Psoas muscle (tissue), 8 donors: ENCODE measurements at places on chromosomes 16 and 17. TPM values are rescaled to one million over a fixed set of nuclear protein-coding genes. Genes with fewer than 3 reads are reported as not detected.

WBP2 gene
- 148 TPM for total RNA-seq

DNA sequence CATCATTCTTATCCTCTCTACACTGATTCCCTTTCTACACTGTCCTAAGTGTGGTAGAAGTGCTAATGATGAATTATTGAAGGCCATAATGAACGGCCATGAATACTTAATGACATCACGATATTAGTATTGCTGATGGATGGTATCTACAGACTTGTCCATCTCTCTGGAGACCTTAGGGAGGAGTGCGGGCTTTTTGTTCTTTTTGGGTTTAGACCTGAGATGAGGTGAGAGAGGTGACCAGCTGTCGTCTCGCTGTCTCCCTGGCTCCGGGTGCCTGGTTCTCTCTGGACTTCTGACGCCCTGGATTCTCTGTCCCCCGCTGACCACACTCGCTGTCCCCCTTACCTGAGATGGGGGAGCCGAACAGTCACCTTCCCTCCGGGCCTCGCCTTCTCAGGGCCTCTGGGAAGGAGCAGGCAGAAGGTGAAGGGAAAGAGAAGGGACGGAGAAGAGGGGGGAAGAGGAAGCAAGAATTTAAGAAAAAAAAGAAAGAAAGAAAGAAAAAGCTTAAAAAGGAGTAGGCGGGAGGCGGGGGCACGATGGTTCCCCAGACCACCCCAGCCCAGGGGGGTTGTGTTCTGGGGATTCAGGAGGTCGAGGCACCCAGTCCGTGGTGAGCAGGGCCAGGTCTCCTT is 17.1 kb downstream of the SGCA start:
- DNase-seq = peak; percentile 48

SGCA gene
- total RNA-seq = 291 TPM

DNA sequence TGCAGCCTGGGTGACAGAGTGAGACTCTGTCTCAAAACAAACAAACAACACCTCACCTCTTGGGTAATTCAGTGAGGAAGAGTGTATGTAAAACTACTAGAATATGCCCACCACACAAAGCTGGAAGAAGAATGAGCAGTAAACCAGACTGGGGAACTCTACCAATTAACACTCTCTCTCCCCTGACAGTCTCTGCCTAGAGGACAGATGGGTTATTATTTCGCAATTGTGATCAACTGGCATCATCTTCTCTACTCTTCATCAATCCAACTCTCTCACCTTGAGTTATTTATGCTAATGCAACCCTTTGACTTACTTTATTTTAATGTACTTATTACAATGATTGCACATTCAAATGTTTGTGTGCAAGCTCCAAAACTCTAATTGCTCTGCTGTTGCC is 205.6 kb downstream of the XYLT1 start:
- no peak for DNase-seq

SOX8 gene
- 0.74 TPM for total RNA-seq

KREMEN2 gene
- total RNA-seq = not detected

DNA sequence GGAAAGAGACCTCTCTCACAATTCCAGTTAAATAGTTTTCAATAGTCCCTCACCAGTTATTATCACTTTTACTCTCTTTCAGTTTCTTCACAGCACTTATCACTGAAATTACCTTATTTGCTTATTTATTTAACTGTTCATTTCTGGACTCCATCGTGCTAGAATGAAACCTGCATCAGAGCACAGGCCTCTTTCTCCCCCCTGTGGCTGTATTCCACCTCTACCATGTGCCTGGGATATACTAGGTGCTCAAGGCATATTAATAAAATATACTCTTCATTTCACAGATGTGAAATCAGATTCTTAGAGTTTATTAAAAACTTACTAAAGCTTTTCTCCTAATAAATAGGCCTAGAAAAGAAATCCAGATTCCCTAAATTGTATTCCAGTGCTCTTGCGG is 308.9 kb upstream of the MON1B start:
- no peak for DNase-seq

DNA sequence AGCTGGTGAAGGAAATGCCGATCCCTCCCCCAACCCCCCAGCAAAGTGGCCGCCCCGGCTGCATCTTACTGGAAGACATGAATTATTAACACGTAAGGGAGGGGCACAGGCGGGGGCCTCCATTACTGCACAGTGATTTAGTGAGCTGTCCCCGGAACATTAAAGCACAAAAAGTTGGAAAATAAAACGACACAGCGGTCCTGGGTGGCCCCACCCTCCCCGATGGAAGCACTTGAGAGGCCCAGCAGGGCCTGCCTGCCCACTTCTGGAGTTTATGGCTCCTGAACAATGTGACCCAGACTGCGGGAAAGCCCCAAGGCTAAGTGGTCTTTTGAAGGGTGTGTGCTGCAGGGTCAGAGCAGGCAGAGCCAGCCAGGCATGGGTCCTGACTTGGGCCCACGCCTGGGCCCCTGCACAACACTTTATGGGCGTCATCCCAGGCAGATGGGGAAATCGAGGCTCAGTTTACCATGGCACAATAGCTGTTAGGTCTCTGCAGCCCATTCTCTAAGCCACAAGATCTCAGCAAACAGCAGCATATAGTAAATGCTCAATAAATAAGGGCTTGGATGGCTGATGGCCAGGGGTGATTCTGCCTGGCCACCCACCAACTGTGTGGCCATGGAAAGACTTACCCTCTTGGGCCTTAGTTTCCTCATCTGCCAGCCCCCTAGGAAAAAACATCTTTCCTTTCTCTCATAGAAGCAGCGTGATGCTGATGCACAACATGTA is 22.8 kb downstream of the CCDC102A start:
- no peak for DNase-seq

ATP2A3 gene
- 2.9 TPM for total RNA-seq

GRCh38 chr17:57679356-57679755 is 65.7 kb downstream of the CCDC182 start:
- DNase-seq = no peak

TNFRSF17 gene
- total RNA-seq = not detected

GRCh38 chr16:48194828-48195556 is 39.2 kb upstream of the ABCC12 start:
- no peak for DNase-seq

- no peak for DNase-seq
Measured at GRCh38 chr16:49280841-49281371, 732 bp downstream of the CBLN1 start.

GRCh38 chr16:87486713-87487247 is 6.0 kb downstream of the ZCCHC14 start:
- no peak for DNase-seq

GRCh38 chr17:37833237-37833859 is 88.5 kb upstream of the HNF1B start:
- DNase-seq = no peak

ADAP2 gene
- total RNA-seq = 3.5 TPM

MT1M gene
- total RNA-seq = 22.8 TPM

DNA sequence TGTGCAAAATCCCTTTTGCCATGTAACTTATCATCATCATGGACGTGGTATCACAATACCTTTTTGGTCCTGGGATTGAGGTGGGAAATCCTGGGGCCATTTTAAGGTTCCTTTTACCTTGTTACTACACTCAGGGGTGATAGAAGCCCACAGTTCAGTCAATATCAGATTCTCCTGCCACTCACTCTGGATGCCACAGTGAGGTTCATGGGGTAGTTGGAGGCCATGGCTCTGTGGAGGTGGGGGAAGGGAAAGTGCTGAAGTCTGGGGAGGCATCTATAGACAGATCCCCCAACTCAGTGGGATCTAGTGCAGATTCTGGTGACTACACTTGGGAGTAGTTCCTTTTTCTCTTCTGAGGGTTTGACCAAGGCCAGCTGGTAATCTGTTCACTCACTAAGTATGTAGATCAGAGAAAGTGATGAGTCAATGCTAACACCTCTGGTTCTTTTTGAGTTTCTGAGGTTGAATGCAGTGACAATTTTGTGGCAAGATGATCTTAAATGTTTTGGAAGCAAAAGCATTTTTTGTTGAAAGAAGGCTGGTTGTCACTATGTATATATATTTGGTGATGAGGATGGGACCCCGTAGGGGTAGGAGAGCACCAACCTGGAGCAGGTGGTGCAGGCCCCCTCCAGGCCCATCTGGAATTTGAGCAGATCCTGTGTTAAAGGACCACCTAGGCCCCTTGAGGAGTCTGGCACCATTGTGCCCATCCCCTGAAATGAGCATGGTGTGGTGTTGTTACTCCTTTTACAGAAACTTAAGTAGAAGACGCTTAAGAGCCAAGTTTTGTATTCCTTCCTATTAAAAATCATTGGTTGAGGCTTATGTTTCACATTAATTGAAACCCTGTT is 18.8 kb upstream of the IRF8 start:
- no peak for DNase-seq

- DNase-seq = peak; percentile 62
Measured at GRCh38 chr17:49224198-49224996, 6.2 kb downstream of the PHOSPHO1 start.

DNA sequence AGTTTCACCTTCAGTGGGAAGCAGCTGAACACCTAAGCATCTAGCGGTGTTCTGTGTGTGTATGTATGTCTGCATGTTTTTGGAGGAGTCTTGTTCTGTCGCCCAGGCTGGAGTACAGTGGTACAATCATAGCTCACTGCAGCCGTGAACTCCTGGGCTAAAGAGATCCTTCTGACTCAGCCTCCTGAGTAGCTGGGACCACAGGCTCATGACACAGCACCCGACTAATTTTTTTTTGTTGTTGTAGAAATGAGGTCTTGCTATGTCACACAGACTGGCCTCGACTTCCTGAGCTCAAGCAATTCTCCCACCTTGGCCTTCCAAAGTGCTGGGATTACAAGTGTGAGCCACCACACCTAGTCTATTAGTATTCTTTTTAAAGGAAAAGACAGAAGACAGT is 30.2 kb upstream of the FAAP100 start:
- no peak for DNase-seq

DNA sequence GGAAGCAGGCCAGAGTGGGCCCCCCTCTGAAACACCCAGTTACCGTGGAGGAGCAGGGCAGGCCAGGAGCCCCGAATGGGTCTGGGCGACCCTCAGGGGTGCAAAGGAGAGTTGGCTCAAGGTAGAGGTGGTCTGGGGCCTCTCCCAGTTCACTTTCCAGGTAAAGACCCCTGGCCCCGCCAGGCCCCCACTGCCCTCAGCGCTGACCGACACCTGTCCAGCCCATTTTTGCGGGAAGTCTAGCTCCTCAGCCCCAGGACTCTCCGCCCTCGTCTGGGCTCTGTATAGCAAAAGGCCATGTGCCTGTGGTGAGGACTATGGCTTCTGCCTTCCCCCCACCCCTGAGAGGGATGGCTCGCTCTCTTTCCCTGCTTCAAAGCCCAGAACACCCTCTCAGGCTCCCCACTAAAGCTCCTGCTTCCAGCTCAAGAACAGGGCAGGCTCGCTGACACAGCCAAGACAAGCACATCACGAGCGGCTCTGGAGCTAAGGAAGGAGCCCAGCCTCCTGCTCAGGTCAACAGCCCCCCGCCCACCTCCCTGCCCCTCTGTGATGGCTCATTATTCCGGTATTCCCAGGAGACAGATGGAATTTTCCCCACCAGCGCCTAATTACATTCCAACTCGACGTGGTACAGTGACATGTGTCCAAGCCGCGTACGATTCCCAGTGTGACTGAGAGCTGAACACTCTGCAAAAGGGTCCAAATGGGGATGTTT is 59.4 kb downstream of the RTN4RL1 start:
- no peak for DNase-seq

GRCh38 chr16:23941963-23942564 is 106.3 kb downstream of the PRKCB start:
- no peak for DNase-seq

- no peak for DNase-seq
Measured at GRCh38 chr17:65730711-65731169, 169.3 kb upstream of the AXIN2 start.

GRCh38 chr17:81928544-81929252 is 1.2 kb upstream of the MAFG start:
- DNase-seq = peak; percentile 25

CES5A gene
- total RNA-seq = not detected

DNA sequence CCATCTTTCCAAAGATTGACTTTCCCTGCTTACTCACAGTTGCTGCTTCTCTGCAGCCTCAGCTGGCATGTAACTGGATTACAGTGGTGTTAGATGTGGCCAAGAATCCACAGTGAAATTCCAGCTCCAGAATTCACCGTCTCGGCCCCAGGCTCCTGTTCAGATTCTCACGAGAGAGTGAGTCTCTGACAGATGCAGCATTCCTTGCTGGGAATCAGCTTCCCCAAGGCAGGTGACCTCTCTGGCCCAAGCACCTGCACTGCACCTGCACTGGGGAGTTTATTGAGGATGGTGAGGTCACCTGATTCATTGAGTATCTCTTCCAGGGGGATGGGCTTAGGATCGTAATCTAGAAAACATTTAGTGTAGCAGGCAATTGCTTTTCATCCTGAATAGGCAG is 600.5 kb upstream of the RBFOX1 start:
- no peak for DNase-seq

DNA sequence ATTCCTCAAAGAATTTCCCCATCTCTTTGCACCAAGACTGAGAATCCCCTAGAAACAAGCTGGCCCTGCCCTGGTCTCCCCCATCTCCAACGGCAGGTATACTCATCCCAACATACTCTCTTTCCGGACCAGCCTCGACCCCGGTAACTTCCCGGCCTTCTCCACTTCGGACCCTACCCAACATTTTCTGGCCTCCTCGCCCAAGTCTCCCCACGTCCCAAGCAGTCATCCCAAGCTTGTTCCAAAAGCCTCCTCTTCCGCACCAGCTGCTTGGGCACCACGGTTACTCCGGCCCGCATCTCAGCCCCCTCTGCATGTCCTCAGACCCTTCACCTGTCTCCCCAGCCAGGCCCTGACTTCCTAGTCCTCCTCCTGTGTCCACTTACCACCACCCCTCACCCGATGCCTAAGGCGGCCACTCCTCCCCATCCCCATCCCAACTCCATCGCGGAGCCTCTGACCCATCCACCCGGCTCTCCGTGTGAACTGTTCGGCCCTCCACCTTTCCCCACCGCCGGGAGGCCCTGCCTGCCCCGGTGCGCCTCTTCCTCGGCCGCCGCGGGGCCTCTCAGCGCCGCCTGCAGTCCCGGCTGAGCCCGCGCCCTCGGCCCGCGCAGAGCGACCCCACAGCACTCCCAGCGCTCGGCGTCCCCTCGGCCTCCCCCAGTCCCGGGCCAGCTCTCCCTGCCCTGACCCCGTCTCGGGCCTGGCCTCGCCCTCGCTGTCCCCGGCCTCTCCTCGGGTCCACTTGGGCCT is 994 bp downstream of the PITPNA start:
- DNase-seq = peak; percentile 37

TRIM72 gene
- 155 TPM for total RNA-seq

DNA sequence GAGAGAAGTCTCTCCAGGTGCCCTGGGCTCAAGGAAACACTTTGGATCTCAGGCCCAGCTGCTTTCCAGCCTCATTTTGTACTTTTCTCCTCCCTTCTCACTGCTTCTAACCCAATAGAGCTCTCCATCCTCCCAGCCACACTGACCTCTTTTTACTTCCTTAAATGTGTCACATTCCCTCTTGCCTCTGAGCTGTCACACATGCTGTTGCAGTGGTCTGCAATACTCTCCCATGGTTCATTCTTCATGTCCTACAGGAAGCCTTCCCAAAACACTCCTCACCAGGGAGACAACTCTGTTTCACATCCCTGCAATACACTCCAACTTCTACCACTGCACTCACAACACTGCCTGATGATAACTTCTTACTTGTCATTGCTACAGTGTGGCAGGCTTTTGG is 242.1 kb upstream of the DYNLRB2 start:
- DNase-seq = no peak
